ENCODE measurements at places on chromosomes 1 and 21.

DNA sequence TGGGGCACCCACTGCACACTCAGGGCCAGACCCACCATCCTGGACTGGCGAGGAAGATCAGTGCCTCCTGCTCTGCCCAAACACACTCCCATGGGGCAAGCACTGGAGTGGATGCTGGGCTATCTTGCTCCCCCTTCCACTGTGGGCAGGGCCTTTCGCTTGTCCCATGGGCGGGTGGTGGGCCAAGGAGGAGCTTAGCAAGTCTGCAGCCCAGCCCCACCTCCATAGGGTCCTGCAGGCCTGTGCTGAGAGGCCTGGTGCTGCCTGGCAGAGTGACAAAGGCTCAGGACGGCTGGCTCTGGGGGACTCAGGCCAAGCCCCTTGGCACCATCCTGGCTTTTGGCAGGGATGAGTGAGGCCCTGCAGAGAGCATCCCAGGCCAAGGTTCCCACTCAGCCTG lies 89.4 kb downstream of the PTPRU start:
- DNase-seq: no peak

GRCh38 chr1:95287825-95288224 lies 53.8 kb downstream of the RWDD3 start:
- no peak for DNase-seq

DNA sequence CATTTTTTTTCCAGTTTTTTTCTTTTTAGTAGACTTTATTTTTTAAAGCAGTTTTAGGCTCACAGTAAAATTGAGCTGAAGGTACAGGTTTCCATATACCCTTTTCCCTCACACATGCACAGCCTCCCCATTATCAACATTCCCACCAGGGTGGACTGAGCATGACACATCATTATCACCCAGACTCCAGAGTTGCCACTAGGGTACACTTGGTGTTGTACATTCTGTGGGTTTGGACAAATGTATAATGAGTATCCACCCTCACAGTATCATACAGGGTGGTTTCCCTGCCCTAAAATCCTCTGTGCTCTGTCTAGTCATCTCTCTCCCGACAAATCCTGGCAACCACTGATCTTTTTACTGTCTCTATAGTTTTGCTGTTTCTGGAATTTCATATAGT lies 3.0 kb upstream of the AIM2 start:
- DNase-seq: no peak

DNA sequence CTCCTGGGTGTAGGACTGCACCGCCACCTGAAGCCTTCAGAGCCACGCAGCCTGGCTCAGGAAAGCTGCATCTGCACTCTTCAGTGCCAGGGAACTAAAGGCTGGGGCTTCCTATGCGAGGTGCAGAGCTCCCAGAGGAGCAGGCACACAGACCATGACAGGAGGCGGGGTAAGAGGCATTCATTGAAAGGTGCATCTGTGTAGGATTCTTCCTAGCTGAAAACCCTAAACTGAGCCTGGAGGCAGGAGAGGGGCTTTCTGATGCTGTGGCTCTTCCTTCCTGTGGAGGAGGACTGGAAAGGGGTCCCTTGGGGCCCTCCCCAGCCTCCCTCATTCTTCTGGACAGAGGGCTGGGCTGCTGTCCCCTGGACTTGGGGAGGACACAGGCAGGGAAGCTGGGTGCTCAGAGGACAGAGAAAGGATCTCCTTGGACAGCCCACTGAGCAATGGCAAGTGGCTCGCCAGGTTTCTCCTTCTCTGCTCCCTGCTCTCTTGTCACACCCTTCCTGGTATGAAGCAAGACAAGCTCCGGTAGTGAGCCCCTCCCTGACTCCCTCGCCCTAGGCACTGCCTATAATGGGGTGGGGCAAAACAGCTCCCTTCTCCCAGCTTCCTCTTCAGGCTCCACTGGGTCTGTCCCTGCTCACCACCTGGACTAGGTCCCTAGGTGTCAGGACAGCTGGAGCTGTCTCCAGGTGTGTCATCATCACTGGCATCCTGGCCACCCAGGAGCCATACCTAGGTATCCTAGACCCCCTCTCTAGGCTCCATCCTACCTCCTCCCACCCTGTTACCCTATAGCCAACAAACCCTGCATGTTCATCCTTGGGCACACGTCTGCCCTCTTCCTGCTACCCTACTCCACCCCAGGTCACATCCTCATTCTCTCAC lies 20.0 kb downstream of the S100A6 start:
- DNase-seq: no peak

DNA sequence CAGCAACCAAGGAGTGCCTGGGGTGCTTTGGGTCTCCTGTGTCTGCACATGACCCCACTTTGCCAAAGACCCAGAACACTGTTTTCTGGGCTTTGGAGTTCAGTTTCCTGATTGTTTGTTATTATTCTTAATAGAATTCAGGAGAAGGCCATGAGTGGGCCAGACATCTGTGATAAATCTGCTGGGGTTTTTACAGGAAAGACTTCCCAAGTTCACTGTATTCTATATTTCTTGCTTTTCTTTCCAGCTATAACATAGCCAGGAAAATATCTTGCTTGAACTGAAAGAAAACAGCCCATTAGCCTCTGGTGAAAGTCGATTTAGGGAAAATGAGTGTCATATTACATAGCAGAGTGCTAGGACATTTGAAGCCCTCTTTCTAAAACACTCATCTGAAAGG lies 345.1 kb upstream of the USP24 start:
- DNase-seq: no peak

DNA sequence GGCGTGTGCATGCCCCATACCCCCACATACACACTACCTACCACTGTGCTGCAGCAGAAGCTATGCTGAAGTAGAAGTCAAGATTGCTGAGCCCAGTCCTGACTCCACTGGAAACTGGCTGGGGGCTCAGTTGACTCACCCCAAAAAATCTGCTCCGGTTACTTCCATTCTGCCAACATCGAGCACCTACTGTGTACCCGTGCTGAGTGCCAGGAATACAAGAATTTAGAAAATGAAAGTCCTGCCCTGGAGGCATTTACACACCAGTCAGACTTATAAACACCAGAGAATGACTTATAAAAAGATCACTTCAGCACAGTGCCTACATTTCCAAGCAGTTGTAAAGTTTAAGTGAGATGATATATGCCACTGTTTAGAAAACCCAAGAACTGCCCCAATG lies 99.1 kb downstream of the NMNAT2 start:
- DNase-seq: no peak

DNA sequence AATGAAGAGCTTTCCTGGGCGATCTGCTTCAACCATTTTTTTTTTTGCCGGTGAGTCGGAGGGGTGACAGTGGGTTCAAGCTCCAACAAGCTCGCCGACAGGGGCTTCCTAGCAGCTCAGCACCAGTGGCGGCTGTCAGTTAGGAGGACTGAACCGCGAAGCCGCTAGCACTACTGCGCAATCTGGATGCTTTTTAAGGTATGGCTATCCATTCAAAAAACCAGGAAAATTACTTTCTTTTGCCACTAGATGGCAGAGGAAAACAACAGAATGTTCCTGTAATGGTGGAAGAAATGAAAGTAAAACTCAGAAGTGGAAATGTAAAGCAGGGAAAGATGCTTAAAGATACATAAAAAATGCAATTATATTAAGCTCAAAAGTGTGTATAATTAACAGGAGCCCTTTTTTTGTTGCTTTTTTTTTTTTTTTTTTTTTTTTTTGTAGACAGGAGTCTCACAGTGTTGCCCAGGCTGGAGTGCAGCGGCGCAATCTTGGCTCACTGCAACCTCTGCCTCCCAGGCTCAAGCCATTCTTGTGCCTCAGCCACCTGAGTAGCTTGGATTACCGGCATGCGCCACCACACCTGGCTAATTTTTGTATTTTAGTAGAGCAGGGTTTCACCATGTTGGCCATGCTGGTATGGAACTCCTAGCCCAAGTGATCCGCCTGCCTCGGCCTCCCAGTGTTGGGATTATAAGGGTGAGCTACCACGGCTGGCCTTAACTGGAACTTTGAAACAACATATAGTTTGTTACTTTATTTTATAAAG lies 8.5 kb downstream of the KYAT3 start:
- peak; percentile 46 for DNase-seq

GRCh38 chr1:93324486-93325464 lies 20.9 kb upstream of the DR1 start:
- DNase-seq: no peak

GRCh38 chr1:34292472-34292871 lies 115.8 kb downstream of the C1orf94 start:
- no peak for DNase-seq

GRCh38 chr1:48776393-48777218 lies at the start of gene BEND5:
BEND5 (minus strand) TSS chr1:48776891; CDS start chr1:48776831, 60 bp downstream.
- DNase-seq: peak; percentile 84
